ENCODE measurements at places on chromosomes 6 and 20. TPM values are rescaled to one million over a fixed set of nuclear protein-coding genes. Genes with fewer than 3 reads are reported as not detected.

DNA sequence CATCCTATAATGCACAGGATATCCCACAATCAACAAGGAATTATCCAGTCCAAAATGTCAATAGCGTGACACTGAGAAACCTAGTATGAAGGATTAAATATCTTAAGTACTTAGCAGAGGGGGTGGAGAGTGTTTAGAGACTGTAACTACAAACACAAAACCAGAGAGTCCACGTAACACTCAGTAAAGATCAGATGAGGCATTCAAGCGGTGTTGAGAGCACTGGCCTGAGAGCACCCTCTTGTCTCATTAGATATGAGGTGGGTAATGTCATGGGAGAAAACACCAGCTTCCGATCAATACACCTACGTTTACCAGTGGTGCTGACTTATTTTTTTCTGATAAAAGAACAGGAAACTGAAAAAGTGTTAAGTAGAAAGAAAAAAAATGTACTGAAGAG is 2.3 kb downstream of the FAM184A start:
- H3K4me3 ChIP-seq, result no peak overlapping the region
- no peak overlapping the region for H3K27ac ChIP-seq
- no peak for DNase-seq
- H3K4me1 ChIP-seq, result peaks cover 21% of the 10 kb centered on the region
- peaks cover 8% of the 10 kb centered on the region for H3K27me3 ChIP-seq
- no peaks in the 10 kb centered on the region for H3K36me3 ChIP-seq

DNA sequence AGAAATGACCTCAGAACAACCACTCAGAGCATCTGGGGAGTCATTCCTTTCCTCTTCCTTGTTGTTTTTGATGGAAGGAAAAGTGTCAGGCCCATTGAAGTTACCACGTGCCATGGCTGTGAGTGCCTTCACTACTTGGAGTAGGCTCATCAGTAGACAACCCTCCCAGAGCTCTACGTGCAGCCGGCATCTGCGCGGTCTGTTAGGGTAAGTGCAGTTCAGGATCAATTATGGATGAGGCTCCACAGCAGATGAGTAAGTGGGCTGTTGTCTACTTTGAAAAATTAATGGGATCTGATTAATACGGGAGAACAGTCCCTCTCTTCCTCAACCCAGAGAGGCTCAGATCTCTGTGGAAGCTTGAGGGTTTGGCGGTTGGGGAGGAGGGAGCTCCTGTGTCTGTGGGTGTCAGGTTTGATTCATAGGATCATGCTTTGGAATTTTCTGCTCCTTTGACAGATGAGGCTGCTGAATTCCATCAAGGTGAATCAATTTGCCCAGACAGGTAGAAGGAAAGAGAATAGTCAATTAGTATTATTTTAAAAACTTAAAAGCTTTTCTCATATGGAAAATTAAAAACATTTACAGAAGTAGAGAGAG is 93.8 kb upstream of the TOX2 start:
- no peaks in the 10 kb centered on the region for H3K4me1 ChIP-seq
- H3K36me3 ChIP-seq, result no peaks in the 10 kb centered on the region
- DNase-seq, result no peak
- no peak overlapping the region for H3K27ac ChIP-seq
- H3K27me3 ChIP-seq, result peaks cover 16% of the 10 kb centered on the region

SOD2 gene
- 54.6 TPM for polyA plus RNA-seq

ZSWIM1 gene
- 0.68 TPM for polyA plus RNA-seq

TNF gene
- polyA plus RNA-seq, result 5.9 TPM
